GM13977 (cell line): ENCODE measurements at places on chromosomes 2 and 18.
A peak's percentile ranks its signal among the peaks of the same experiment; 100 is the strongest.

DNA sequence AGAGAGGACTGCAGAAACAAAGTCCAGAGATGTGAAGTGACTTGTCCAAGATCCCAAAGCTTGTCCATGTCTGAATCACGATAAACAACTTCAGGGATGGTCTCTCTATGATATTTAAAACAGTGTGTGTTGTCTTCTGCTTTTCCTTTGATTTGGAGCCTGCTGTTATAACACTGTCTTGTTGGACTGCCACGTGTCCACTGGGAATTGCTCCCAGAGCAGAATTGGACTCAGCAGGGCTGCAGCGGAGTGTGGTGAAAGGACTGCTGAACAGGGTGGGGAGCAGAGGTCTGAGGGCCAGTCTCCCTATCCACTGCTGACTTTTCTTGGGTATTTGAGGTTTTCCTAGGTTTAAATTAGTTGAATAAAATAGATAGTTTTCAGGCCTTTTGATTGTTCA, 68.3 kb downstream of the IL1R2 start:
- DNase-seq, result no peak

DNA sequence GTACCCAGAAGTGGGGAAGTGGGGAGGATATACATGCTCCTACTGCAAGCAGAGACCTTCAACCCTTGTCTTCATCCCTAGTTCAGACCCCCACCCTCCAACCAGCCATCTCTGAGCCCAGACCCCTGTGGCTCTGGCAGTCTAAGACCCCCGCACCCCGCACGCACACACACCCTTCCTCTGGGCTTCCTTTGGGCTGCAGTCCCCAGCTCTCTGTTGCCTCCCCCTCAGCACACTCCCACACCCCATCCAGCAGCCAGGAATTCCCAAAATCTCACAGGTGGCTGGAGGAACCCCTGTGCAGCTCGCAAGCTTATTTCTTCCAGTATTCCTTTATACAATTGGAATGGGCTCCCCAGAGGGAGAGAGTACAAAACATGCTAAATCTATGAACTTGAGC, 13.9 kb upstream of the GYPC start:
- DNase-seq, result no peak

GRCh38 chr2:10169581-10169980, 47.0 kb downstream of the RRM2 start:
- no peak for DNase-seq

DNA sequence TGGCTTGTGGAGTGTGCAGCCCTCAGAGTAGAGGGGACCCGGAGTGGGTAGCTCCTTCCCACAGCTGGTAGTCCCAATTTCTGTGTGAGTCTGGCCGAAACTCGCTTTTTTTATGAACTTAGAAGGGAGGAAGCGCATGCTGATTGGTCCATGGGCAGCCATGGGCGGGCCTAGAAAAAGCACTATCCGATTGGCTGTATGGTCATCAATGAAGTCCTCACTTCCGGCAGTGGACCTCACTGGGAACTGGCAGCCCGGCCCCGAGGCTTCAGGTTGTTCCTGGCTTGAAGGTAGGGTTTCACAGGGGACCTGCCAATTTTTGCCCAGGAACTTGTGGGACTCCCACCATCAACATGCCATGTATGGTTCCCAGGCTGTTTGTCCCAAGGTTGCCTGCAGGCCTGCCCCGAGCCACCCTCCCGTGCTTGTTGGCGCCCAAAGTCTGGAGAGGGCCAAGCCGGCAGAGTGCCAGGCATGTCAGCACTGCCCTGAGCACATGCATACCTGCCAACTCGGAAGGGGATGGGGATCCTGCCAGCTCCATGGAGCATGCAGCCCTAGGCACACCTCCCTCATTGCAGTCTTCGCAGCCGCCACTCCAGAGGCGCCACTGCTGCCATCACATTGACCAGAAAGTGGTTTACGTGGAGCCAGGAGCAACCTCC, 98.5 kb downstream of the ATP9B start:
- no peak for DNase-seq

DNA sequence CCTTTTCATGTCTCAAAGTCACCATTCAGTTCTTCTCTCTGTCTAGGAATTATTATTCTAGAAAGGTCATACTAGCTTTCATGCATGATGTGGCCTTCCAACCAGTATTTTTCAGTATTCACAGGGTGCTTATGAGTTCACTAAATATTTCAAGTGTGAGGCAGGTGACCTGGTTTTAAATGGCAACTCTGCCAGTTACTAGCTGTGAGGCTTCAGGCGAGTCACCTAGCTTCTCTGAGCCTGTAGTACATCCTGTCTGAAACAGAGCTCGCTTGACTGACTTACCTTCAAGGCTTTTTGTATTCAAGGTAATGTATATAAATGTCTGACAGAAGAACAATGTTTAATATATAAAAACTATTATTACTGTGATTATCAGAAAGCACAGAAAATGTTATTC, 19.4 kb upstream of the ACVR1 start:
- DNase-seq, result no peak

DNA sequence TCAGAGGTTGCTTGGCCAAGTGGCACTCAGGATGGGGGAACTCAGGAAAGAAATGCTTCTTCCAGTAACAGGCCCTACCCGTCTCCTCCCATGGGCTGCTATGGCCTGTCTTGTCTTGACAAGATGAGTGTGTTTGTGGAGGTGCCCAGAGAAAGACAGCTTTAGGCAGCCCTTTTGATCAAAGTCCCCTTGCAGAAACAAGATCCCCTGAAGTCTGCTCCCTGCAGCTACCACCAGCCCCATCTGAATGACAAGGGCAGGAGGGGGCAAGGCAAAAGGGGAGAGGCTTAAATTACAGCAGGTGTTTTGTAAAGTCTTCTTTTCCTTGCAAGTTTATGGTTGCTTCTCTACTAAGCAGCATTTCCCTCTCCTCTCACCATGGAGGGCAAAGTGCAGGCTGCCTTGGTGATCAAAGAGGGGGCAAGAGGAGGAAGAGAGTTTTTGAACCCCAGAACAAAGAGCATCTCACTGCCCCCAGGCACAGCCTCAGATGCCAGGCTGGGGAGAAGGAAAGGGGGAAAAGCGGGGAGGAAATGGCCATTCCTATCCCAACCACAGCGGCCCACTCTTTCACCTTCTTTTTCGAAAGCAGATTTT, 6.7 kb downstream of the EVA1A start:
- no peak for DNase-seq

- DNase-seq, result no peak
Measured at GRCh38 chr18:63986885-63987284, 17.0 kb downstream of the SERPINB8 start.

GRCh38 chr2:11738589-11739436, 7.6 kb upstream of the LPIN1 start:
- no peak for DNase-seq

GRCh38 chr2:82985572-82986197, 1473.4 kb downstream of the SUCLG1 start:
- no peak for DNase-seq

- no peak for DNase-seq
Measured at GRCh38 chr2:230170532-230170931, 49.3 kb downstream of the SP110 start.

DNA sequence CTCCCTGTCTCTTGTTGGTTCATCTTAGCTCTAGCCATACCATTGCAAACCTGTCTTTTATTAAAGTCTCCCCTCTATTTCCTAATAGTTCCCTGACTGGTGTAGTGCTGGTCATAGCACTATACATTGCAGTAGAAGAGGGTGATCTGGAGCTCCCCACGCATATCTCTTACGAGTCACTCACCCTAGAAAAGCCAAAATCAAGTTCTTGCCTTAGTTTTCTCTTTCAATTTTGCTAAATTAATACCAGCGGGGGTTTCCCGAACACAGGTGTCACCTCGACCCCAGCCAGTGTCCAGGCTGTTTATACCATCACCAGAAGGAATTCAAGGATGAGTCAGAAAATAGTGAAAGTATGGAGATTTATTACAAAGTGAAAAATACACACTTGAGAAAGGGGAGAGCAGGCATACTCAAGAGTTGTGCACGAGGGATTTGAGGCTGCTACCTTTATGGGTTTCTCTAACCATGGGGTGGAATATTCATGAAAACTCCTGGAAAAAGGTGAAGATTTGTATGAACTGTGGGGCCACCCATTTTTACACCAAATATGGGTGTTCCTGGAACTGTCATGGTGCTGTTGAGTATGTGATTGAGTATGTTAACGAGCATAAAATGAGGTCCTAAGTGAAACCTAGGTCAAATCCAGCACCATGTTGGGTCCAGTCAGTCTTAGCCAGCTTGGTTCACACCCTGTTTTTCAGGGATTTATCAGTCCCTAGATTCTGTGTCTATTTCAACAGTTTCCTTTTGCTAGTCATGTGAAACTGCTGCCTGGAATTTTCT, 20.2 kb downstream of the PROKR1 start:
- DNase-seq, result no peak

DNA sequence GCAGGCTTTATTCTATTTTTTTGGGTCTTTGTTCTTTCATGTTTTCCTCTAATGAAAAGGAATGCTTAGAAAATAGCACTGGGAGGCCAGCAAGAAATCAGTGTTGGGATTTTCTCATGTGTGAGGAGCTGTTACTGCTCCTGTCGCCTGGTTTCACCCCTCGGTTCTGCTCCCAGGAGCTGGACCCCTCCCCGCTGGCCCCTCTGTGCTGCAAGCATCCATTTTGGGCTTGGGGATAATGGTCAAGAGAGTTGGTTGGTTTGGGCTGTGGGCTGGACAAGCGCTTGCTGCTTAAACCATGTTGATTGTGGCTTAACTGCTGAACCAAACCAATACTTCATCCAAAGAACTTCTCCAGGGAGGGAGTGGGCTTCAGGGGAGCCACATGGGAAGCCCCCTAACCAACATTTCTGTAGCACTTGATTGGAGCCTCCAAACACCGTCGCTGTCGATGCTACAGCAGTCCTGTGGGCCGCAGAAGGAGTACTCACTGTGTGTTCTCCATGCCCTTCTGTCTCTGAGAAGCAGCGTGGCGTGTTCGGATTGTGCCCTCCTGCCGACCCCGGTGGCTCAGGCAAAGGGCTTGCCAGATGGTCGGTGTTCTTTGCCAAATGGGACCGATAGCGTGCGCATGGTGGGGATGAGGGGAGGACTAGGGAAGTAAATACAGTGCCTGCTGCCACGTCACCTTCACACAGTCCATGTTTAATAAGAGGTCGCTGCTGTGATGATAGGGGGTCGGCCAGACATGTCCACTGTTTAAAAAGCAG, 40.0 kb downstream of the AGAP1 start:
- no peak for DNase-seq

DNA sequence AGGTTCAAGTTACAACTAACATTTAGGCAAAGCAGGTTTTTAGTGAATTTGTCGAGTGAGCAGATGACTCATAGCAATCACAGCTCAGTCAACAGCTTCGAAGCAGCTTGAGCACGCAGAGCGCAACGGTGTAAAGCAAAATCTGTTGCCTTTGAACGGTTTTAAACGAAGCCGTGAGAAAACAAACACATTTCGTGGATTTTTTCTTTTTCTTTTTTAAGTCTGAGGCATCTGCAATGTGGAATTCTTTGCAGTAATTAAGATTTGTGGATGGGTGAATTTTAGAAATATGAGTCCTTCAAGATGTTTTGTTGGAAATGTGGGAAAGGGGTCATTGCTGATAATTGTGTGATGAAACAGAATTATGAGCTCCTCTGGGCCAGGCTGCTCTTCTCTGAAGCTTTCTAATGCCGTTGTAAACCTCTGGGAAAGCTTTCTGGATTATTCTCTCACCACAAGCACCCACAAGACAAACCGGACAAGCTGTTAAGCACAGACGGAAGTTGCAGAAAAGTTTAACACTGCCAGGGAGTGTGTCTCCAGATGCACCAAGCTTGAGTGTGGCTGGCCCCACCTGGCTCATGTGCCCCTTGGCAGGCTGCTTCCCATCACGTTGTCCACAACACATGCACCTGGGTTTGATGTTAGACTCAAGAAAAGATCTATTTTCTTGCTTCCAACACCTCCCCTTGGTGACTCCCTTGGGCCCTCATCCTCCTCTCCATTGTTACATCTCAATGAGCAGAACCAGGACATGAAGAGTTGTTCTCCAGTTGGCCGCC, 224.7 kb downstream of the ACKR3 start:
- no peak for DNase-seq

- peak; percentile 96 for DNase-seq
Measured at GRCh38 chr2:73268830-73269685, 15.2 kb downstream of the FBXO41 start.

- peak; percentile 80 for DNase-seq
Measured at GRCh38 chr2:10493634-10494281, 45.6 kb upstream of the ODC1 start.

- DNase-seq, result no peak
Measured at GRCh38 chr2:11889101-11889850, 142.8 kb downstream of the LPIN1 start.

DNA sequence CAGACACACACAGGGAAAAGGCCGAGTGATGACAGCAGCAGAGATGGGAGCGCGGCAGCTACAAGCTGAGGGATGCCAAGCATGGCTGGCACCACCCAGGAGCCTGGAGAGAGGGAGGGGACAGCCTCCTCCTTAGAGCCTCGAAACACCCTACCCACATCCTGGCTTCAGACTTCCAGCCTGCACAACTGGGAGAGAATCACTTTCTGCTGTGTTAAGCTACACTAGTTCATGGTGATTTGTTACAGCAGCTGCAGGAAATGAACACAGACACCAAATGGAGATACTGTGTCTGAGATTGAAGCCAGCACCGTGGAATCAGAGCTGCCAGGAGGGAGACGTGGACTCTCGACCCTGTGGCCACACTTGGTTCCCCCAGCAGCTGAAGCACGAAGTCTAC, 27.5 kb upstream of the FOSL2 start:
- no peak for DNase-seq

GRCh38 chr18:48815581-48816324, 135.0 kb downstream of the SMAD7 start:
- DNase-seq, result no peak

DNA sequence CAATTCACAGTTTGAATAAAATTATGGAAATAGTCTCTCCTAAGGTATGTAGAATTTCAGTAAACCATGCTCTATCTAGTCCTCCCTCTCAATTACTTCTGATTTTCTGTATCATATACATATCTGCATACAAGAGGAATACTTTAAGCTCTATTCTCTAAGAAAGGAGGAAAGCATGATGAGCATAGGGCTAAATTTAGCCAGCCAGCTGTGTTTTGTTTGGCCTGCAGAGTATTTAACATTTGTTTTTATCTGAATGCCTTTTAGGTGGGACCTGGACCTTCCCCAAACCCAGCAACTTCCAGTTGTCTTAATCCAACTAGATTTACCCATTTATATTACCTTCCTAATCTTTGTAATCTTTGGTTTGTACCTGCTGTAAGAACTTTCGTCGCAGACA, 42.2 kb upstream of the FAM117B start:
- DNase-seq, result no peak

GRCh38 chr2:171807119-171807518, 86.9 kb downstream of the SLC25A12 start:
- no peak for DNase-seq

DNA sequence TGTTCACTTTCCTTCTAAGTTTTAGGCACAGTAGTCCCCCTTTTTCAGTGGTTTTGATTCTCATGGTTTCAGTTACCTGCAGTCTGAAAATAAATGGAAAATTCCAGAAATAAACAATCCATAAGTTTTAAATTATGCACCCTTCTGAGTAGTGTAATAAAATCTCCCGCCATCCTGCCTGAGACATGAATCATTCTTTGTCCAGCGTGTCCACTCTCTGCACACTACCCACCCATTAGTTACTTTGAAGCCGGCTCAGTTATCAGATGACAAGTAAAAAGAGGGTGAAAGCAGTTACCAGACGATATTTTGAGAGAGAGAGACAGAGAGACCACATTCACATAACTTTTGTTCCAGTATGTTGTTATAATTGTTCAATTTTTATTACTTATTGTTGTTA, 400.5 kb downstream of the TMX3 start:
- DNase-seq, result no peak

- no peak for DNase-seq
Measured at GRCh38 chr2:96353032-96353561, 17.5 kb downstream of the NCAPH start.
